Midbrain (tissue), 1 donor: ENCODE measurements at places on chromosomes 3 and 15.

DNA sequence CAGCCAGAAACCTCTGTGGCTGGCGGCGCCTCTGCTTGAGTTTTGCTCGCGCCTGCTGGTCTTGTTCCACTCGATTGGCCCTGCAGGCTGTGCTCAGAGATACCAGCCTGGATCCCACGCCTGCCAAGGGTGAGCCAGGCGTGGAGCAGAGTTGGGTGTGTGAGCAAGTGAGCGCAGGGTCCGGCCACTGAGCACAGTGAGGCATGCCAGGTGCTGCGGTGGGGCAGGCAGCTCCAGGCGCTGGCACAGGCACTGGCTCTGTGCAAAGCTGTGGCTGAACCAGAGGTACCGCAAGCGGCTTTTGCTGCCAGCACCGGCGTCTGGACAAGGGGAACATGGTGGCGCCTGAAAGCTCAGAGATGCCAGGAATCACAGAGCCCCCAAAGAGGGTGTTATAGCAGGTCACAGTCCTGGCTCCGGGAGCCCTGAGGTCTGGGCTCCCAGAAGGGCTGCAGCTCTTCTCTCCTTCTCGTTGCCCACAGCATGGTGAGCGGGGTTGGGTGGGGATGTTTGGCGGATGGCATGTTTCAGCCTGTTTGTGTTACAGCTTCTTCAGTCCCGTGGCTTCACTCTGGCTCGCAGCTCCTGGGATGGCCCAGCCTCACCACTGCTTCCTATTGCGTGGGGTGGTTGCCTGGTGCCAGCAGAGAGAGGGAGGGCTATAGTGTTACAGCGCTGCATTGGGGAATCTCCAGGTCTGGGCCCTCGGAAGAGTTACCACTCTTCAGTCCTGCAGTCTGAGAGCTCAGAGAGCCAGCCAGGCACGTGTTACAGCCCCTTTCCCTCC lies 73.9 kb downstream of the NR1D2 start:
- DNase-seq: no peak

DNA sequence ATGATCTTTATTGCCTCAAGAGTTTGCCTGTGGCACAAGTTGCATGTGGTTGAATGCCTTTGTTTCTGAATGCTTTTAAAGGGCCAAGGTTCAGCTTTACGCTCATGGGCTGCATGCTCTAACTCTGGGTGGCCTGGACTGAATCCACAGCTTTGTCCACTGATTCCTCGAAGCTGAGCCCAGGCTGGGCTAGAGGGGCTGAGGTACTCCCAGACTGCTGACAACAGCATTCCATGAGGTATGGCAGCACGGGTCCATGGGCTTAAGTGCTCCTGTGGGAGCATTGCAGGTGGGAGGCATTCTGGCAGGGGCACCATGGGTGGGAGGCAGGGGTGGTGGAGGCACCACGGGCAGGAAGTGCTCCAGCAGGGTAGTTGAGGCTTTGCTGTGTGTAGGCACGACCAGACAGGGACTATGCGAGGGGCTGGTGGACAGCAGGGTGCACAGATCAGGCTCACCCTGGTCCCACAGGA lies 61.6 kb downstream of the GLCE start:
- DNase-seq: no peak

GRCh38 chr15:98537516-98538060 lies 110.8 kb upstream of the IGF1R start:
- DNase-seq: no peak

DNA sequence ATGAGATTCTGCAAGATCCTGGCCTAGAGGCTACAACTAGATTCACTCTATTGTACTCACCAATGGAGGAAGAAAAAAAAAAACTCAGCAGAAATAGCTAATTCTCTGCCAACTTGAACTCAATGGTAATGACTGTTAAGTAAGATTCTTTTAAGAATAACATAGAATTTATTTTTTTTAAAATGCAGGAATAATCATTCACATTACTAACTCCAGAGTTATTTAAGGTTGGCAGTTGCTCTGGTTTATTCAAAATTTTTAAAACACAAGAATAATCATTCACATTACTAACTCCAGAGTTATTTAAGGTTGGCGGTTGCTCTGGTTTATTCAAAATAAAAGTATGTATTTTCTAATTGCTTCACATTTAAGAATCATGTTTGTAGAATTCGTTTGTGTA lies 1071.9 kb downstream of the IGSF11 start:
- DNase-seq: no peak

DNA sequence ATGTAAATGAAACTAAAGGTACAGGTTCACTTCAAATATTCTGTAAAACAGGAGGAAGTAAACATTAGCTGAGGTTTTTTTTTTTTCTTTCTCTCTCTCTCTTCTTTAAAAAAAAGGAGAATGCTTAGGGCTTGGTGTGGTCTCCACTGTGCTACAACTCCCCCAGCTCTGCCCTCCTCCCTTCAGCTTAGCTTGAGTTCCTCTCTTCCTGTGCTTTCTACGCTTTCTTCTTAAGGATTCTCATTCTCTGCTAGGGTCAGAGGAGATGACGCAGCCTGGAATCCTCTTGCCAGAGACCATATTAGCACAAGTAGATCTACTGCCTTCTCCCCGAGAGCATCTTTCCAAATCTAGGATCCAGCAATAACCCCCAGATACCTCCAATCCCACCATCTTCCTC lies 69.1 kb upstream of the SNRK start:
- DNase-seq: no peak
